Germinal center (tissue), 1 donor: ENCODE measurements at places on chromosomes 16 and 17.

DNA sequence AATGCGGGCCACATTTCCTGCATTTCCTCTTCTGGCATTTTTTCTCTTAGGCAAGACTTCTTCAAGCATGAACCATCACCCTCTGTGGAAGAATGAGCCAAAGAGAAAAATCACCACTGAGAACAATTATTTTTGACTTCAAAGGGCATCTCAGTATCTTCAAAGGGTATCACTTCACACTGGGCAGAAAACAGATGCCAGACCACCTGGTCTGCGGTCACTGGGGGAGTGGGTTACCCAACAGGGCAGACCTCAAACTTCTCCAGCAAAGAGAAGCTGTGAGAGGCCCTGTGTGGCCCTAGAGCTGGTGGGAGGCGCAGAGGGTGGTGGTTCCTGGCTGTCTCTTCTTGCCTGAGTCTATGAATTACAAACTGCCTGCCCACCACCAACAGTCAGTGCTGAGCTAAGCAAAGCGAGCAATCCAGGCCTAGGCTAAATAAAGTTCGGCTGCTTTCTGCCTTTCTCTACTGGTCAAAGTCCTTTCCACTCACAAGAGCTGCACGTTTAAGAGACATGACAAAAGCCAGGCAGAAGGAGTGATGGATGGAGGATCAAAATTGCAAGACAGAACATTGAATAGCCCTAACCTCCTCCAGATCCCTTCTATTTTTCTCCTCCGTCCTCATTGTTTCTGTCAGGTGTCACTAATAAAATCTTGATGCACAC is 602.7 kb upstream of the CDH5 start:
- no peak for DNase-seq

DNA sequence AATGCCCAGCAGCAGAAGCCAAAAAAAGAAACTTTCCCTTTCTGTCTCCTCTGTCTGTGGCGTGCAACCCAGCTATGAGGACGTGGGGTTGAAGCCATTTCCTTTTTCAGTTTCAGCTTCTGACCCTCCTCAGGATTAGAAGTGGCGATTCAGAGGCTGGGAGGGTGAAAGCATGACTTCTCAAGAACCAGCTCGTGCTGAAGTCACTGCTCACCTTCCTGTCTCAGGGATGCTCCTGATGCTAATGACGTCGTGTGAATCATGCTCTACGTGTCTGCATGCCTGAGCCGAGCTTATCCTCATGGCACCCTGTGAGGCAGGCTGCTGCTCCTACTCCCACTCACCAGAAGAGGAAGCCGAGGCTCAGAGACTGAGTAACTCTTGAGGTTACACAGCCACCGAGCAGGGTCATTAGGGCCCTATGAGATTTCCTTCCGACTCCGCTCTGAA is 5.7 kb upstream of the LPO start:
- peak; percentile 57 for DNase-seq

DNA sequence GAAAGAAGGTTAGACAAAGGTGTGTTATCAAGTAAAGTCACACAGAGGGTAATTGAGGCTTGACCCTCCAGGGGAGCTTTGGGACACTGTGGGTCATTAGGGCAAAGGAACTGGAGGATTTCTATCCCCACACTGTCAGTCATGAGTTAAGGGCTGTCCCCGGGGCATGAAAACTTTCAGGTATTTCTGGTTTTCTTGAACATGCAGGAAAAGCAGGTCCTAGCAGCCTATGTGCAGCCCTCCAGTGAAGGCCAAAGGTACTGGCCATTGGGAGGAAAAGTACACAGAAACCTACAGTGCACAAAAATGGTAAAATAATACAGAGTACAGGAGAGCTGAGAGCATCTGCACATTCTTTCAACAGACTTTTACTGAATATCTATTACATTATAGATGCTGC is 44.4 kb upstream of the SCNN1B start:
- no peak for DNase-seq

- peak; percentile 21 for DNase-seq
These were observed 387 bp downstream of the MSI2 start for GRCh38 chr17:57256708-57257112.

DNA sequence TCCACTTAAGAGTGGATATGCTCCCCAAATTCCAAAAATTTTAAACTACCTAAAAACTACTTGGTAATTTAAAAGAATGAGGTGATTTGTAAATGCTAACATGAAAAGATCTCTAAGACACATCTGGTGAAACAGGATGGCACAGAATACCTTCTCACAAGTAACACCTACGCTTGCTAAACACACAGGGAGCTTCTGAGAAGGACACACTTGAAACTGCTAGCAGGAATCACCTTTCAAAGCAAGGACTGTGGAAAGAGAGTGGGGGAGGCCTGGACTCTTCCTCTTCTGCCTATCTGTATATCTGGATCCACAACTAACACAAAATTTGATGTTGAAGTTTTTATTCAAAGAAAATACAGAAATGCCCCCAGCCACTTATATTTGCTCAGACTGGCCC is 52.4 kb downstream of the CYTH1 start:
- no peak for DNase-seq

GRCh38 chr16:74201576-74201975 is 95.0 kb upstream of the PSMD7 start:
- DNase-seq, result no peak

DNA sequence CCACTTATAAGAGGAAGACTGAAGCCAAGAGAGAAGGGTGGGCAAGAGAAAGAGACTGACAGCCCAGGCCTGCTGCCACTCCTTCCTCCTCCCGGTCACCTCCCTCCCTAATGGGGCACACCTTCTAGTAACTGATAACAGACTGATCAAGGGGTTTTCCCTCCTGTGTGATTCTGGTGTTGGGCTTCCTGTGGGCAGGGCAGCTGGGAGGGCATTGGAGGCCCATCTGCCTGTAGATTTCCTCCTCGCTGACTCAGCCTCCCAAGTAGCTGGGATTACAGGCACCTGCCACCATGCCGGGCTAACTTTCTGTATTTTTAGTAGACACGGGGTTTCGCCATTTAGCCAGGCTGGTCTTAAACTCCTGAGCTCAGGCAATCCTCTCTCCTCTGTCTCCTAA is 16.2 kb downstream of the CA4 start:
- DNase-seq, result no peak

GRCh38 chr17:40174514-40174913 is 2.8 kb upstream of the RAPGEFL1 start:
- no peak for DNase-seq
